ENCODE measurements at places on chromosomes 3 and 15.

- DNase-seq, result no peak
Measured at GRCh38 chr3:72255191-72255590, 470.2 kb upstream of the PROK2 start.

- DNase-seq, result no peak
Measured at GRCh38 chr3:40623567-40623966, 98.8 kb downstream of the ZNF621 start.

DNA sequence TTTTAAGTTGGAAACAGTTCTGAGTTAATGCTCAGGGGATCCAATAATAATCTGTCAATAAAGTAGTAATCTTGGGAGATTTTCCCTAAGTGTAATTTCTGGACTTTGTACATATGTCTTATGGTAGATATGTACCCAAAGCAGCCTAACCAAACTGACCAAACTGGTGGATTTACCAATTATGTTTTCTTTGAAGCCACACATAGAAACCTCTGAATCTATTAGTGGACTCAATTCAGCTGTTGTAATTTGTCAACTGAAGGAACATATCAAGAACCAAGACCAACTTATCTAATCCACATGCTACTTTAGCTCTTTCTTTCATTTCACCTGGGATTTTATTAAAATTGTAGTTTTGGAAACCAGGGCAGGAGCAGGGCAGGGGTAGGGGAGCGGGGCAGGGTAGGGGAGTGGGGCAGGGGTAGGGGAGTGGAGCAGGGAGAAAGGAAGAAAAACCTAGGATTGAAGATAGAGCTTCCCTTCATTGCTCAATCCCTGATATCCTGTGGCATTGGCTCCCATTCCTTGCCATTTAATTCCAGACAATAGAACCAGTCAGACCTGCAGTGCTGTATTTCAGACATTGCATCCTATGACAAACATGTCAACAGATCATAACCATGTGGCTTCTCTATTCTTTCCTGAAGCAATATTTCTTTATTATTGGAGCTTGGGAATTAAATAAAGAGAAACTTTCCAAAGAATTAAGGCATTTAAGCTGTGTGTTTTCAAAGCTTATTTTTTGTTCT lies 101.8 kb downstream of the NFKBIZ start:
- DNase-seq, result no peak

GRCh38 chr15:99632521-99632920 lies 66.7 kb downstream of the MEF2A start:
- DNase-seq, result no peak

GRCh38 chr15:57732526-57733331 lies 26.2 kb downstream of the POLR2M start:
- DNase-seq, result no peak

DNA sequence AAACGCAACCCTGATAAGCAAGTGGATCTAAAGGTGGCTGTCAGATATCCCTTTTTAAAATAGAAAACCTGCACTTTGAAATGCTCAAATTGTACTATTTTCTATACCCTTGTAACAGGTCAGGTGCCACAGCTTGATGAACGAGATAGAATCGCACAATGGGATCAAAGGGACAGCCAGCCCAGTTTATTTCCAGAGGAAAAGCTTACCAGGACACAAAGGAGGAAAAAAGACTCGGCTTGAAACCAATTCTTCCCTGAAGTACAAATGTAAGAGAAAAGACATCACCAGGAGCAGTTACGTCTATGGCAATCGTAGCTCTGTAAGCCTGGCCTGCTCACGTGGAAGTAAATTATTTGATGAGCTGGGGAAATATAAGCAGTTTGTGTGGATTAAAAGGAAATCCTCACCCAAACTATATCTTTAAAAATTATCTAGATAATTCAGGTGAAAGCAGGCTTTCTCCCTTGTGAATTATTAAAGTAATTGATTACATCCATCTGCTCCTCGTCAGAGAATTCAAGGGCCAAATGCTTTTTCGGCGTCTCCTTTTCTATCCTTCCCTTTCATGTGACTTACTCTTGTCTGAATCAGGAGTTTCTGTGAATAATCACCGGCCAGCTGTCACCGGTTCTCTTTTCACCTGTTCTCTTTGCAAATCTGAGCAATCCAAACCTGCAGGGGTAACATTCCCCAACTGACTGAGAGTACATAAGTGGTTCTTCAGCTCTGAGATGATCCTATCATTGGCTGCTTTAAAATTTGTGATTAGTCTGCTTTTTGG lies 339.2 kb upstream of the ONECUT1 start:
- DNase-seq, result no peak

DNA sequence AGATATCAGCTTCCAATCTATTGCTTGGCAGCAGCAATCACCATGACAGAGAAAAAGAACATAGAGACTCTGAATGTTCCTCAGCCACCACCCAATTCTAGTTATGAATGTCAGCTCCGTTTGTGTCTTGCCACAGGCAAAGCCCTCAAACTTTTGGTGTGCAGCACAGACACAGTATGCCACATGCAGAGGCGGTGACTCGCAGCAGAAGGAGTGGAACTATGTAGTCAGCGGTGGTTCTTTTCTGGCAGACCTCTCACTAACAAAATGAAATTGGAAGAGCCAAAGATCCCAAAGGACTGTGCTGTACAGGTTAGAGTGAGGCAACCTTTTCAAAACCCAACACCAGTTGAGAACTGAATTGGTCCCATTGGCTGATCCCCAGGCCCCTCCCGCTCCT lies 220.9 kb downstream of the SLC9A9 start:
- DNase-seq, result no peak

DNA sequence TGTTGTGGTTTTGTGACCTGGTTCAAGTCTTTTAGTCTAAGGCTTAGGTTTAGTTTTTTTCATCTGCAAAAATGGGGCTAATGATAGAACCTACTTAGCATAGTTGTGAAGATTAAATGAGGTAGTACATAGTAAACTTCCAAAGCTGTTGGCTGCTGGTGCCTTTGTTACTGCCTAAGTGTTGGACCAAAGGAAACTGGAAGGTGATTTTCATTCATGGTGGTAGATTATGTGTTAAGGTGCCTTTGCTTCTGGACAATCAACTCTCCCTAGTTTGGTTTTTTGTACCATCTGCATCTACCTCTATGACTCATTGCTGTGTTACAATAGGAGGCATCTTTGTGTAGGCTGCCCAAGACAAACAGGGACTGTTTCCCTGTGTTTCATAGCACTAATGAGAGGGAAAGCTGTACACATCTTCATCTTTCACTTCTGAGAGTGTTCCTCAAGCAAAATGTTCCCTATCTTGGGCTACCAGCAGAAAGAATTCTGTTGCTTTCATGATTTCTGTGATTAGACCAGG lies 3.2 kb downstream of the MAP2K1 start:
- DNase-seq, result no peak

DNA sequence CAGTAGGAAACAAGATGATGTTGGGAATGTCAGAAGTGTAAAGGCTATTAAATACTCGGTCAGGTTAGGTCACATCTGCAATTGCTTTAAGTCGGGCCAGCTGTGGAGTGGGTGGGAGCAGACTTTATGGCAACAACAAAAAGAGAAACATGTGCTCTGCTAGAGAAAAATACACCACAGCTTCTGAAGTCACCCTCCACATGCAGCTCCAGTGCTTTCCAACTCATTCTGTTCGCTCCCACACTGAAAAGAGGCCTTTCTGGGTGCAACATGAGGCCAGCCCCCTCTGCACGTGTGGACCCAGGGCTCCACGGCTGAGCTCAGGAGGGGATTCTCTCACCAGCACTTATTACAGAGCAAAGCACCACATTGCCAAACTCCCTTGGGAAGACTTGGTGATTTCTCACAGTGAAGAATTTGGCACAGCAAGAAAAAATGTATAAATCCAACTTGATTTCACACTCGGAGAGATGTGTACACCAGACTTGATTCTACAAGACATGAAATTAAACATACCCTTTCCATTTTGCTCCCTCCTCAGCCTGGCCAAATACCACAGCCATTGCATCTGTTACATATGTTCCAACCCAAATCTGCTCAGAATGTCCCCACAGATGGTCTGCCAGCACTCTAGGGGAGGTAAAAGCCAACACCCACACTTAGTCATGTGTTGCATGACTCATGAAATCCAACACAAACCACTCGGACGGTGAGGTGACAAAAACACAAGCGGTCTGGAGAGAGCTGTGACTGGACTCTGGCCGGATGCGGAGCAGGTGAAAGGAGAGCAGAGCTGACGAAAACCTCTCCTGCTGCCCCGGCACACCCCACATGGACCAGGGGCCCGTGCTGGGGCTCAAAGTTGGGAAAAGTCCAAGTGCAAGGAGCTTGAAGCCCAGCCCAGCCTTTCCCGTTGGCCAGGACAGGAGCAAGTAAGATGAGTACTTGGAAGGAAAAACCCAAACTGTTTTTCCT lies 74.6 kb downstream of the ITGB5 start:
- DNase-seq, result no peak

GRCh38 chr3:156161172-156161571 lies 40.8 kb downstream of the KCNAB1 start:
- no peak for DNase-seq

GRCh38 chr3:140910860-140911259 lies 30.8 kb upstream of the SLC25A36 start:
- DNase-seq, result no peak

DNA sequence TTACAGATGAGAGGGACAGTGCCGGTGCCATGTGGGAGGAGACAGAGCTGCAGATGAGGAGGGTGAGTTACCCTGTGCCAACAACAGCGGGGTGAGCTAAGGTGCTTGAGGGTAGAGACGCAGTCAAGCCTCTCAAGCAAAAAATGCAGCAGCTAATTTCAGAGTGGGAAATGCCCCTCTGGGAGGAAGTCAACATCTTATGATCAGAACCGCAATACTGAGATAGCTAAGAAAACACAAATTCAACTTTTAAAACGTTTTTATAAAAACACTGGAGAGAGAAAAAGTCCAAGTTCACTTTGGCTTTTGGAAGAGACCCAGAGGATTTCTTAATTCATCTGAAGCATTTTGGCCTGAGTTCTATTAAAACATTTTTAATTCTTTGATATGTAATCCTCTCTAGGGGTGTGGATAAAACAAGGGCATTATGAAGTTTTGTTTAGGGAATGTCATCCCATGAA lies 319.2 kb downstream of the SLC9A9 start:
- no peak for DNase-seq

DNA sequence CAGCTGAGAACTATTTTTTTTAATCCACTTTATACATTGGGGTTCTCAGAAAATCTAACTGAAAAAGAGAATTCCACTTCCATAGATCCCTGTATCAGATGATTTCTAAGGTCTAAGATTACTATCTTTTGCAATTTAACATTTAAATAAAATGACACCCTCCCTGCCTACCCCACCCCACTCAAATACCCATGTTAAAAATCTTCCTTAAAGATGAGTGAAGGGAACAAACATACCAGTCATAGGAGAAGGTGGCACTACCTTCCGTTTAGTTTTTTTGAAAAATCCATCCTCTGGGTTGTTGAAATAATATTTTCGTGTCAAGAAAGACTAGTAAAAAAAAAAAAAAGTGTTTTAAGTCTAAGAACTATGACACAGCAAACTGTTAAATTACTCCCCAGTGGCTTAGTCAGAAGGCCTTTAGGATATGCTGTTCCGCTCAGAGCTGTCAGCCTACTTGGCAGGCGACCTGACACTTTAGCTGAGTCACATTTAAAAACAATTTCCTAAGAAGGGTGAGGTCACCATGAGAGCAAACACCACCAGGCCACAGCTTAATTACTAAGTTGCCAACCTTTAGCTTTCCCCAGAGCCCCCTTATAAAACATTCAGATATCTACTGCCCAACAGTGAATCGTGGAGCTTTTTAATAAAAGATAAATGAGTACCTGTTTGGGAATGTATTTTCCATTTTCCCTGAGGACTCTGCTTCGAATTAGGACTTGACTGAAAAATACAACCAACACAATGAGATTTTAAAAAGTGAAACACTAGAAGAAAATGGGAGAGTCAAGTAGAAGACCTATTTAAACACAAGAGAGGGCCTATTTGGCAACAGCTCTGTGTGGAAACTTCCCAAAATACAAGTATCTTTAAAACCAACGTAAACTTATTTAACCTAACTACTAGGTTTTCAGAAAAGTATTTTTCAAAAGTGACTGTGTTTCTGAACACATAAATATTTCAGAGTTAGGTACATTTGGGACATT lies 9.6 kb downstream of the EMC3 start:
- no peak for DNase-seq

DNA sequence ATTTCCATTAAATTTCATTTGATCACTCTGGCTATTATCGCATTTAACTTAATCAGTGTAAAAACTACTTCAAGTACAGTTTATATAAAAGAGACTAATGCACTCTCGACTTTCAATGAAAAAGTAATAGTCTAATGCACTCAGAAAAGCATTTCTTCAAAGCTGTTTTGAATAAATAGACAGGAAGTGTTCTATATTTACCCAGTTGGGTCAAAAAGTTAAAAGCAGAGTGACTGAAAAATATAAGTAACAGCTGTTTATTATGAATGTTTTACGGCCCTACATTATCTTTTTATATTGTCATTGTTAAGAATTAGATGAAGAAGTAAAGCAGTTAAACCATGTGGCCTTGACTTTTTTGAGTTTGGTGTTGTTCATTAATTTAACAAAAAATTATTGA lies 391.8 kb downstream of the ZPLD1 start:
- no peak for DNase-seq

- DNase-seq, result no peak
Measured at GRCh38 chr3:46957092-46957820, 19.3 kb downstream of the CCDC12 start.

Data from NCI-H526 treated with DMSO at 0.1 percent for 48 hours (cell line).